ENCODE measurements at places on chromosomes 12 and 14. TPM values are rescaled to one million over a fixed set of nuclear protein-coding genes. Genes with fewer than 3 reads are reported as not detected.

Gene EID3
- 18.0 TPM for total RNA-seq

Gene HOMEZ
- 4.6 TPM for total RNA-seq

Gene REM2
- 0.26 TPM for total RNA-seq

Gene CMKLR1
- total RNA-seq, result under 0.01 TPM

Gene HPD
- 0.26 TPM for total RNA-seq

Gene ESRRB
- not detected for total RNA-seq

Gene SCN8A
- 12.8 TPM for total RNA-seq

Gene SPIC
- total RNA-seq, result not detected

DNA sequence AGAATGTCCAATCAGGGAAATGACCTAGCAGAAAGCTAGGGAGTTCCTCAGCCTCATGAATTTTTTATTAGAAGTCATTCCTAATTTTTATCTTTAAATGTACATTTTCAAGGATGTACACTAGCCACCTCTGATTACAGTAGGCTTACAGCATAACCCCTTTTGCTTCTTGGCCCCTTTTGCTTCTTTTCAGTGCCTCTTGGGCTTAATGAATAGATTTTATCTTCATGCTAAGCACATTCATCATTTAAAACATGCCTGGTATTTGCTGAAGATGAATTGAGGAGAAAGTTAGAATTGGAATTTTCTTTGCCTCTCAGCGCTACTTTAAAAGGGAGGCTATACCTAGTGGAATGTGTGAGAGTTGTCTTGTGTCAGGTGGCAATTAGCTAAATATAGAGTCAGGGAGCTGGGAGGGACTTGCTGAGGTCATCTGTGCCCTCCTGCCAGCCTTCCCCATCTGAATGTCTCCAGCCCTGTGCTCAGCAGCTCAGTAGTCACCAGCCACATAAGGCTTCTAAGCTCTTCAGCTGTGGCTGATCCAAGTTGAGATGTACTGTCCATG lies 132.1 kb downstream of the SAMD4A start:
- DNase-seq, result peak; percentile 68
- H3K4me3 ChIP-seq, result no peak overlapping the region
- no peaks in the 10 kb centered on the region for H3K27me3 ChIP-seq
- no peaks in the 10 kb centered on the region for H3K4me1 ChIP-seq

- peak; percentile 75 for DNase-seq
- no peak overlapping the region for H3K4me3 ChIP-seq
- no peaks in the 10 kb centered on the region for H3K27me3 ChIP-seq
- peaks cover 4% of the 10 kb centered on the region for H3K36me3 ChIP-seq
- H3K4me1 ChIP-seq, result peaks cover 3% of the 10 kb centered on the region
These were observed 62.0 kb downstream of the SLC25A47 start for GRCh38 chr14:100384819-100385813.

DNA sequence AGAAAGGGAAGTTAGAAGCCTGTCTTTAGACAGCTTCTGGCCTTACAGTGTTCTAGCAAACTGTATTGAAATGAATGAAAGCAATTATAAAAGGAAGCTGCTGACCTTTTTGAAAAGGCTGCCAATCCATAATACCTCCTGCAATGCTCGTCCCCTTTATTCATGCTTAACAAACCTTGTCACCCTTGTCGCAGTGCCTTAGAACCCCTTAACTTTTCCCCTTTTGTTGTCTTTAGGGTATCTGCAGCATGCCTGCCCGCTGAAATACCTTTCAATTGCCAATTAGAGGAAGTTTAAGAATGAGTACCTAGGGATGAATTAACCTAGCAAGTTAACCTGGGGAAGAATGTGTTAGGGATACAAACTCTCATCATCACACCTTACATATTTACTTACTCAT lies 731.2 kb downstream of the RERGL start:
- no peaks in the 10 kb centered on the region for H3K4me1 ChIP-seq
- DNase-seq, result no peak
- H3K27me3 ChIP-seq, result no peaks in the 10 kb centered on the region
- no peaks in the 10 kb centered on the region for H3K36me3 ChIP-seq

GRCh38 chr14:55951341-55952206 lies 166.6 kb upstream of the PELI2 start:
- H3K27ac ChIP-seq, result no peak overlapping the region
- peak; percentile 64 for DNase-seq
- no peaks in the 10 kb centered on the region for H3K4me1 ChIP-seq
- H3K36me3 ChIP-seq, result no peaks in the 10 kb centered on the region

GRCh38 chr12:68612697-68613096 lies 2.0 kb downstream of the RAP1B start:
- no peak for DNase-seq
- peaks cover 7% of the 10 kb centered on the region for H3K4me1 ChIP-seq
- peak overlapping the region; percentile 96 for H3K27ac ChIP-seq
- H3K36me3 ChIP-seq, result no peaks in the 10 kb centered on the region
- H3K27me3 ChIP-seq, result no peaks in the 10 kb centered on the region

- DNase-seq, result no peak
- peaks cover 26% of the 10 kb centered on the region for H3K4me1 ChIP-seq
- H3K27me3 ChIP-seq, result no peaks in the 10 kb centered on the region
- no peaks in the 10 kb centered on the region for H3K36me3 ChIP-seq
- no peak overlapping the region for H3K4me3 ChIP-seq
These were observed 34.8 kb upstream of the CD9 start for GRCh38 chr12:6165395-6165794.

DNA sequence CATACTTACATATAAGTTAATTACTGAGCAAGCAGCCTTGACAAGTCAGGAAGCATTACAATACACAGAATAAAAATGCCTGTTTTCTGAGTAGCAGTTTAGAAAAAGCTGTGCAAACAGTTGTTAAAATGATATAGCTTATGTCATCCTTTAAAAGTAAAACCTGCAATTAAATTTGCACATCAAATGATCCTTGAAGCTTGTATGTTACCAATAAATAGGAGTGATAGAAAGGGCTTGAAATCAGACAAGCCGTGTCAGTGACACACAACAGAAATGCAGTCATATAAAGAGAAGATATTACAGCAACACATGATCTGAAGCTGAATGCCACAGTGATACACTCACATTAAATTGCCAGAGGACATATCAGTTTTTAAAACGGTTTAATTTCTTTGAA lies 70.0 kb downstream of the EPS8 start:
- H3K27me3 ChIP-seq, result no peaks in the 10 kb centered on the region
- H3K4me3 ChIP-seq, result no peak overlapping the region
- no peaks in the 10 kb centered on the region for H3K36me3 ChIP-seq

GRCh38 chr12:20800160-20800559 lies 10.3 kb upstream of the SLCO1B3 start:
- no peak for DNase-seq
- no peaks in the 10 kb centered on the region for H3K27me3 ChIP-seq
- H3K4me3 ChIP-seq, result no peak overlapping the region

- no peaks in the 10 kb centered on the region for H3K4me1 ChIP-seq
- no peaks in the 10 kb centered on the region for H3K36me3 ChIP-seq
- peak; percentile 37 for DNase-seq
- no peak overlapping the region for H3K4me3 ChIP-seq
- no peaks in the 10 kb centered on the region for H3K27me3 ChIP-seq
These were observed 121.7 kb downstream of the RALGAPA1 start for GRCh38 chr14:35687335-35687939.

- H3K4me1 ChIP-seq, result peaks cover 18% of the 10 kb centered on the region
- peaks cover 5% of the 10 kb centered on the region for H3K36me3 ChIP-seq
- no peak for DNase-seq
- H3K27me3 ChIP-seq, result no peaks in the 10 kb centered on the region
These were observed 6.8 kb downstream of the KDM2B start for GRCh38 chr12:121574025-121574424.

GRCh38 chr14:82720946-82721345 lies 1187.3 kb upstream of the SEL1L start:
- H3K27ac ChIP-seq, result no peak overlapping the region
- no peaks in the 10 kb centered on the region for H3K36me3 ChIP-seq
- H3K4me1 ChIP-seq, result no peaks in the 10 kb centered on the region
- no peak for DNase-seq
- no peaks in the 10 kb centered on the region for H3K27me3 ChIP-seq

GRCh38 chr12:22631863-22632463 lies 7.0 kb downstream of the ETNK1 start:
- H3K27ac ChIP-seq, result no peak overlapping the region
- H3K27me3 ChIP-seq, result no peaks in the 10 kb centered on the region
- H3K36me3 ChIP-seq, result no peaks in the 10 kb centered on the region
- H3K4me3 ChIP-seq, result no peak overlapping the region

DNA sequence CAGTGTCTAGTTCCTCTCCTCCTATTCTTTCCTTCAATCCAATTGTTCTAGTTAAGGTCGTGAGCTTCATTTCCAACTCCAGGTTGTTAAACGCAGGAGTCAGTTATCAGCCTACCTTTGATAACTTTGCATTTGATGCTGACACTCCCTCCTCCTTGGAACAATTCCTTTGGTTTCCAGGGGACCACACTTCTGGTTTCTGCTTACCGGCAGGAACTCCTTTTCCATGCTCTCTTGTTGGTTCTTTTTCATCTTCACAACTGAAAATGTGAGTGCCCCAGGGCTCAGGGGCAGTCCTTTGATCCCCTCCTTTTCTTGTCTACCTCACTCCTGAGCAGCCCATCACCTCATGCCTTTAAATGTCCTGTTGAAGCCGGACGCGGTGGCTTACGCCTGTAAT lies 5.0 kb downstream of the EEF1AKMT3 start:
- peaks cover 1% of the 10 kb centered on the region for H3K36me3 ChIP-seq
- no peaks in the 10 kb centered on the region for H3K4me1 ChIP-seq
- H3K27me3 ChIP-seq, result no peaks in the 10 kb centered on the region
- no peak for DNase-seq
- H3K4me3 ChIP-seq, result no peak overlapping the region

DNA sequence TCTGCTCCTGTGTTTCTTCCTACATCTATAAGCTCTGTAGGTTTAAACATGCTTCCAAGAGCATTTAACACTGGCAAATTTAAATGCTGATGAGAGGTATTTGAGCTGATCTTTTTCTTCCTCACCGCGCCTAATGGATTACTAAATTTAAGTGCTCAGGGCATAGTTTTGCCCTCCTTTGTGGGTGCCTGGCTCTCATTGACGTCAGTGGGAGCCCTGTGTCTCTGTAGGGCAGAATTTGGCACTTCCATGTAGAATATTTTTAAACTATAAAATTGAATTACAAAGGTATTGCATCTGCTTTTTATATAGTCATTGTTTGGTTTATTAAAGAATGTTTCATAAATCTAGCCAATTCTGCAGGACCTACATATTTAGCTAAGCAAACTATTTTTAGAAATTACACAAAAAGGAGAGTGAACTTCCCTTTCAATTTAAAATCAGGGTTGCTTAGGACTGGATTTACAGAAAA lies 444.8 kb downstream of the AEBP2 start:
- H3K27ac ChIP-seq, result no peak overlapping the region
- H3K27me3 ChIP-seq, result no peaks in the 10 kb centered on the region
- no peak for DNase-seq
- no peaks in the 10 kb centered on the region for H3K36me3 ChIP-seq
- H3K4me1 ChIP-seq, result no peaks in the 10 kb centered on the region

DNA sequence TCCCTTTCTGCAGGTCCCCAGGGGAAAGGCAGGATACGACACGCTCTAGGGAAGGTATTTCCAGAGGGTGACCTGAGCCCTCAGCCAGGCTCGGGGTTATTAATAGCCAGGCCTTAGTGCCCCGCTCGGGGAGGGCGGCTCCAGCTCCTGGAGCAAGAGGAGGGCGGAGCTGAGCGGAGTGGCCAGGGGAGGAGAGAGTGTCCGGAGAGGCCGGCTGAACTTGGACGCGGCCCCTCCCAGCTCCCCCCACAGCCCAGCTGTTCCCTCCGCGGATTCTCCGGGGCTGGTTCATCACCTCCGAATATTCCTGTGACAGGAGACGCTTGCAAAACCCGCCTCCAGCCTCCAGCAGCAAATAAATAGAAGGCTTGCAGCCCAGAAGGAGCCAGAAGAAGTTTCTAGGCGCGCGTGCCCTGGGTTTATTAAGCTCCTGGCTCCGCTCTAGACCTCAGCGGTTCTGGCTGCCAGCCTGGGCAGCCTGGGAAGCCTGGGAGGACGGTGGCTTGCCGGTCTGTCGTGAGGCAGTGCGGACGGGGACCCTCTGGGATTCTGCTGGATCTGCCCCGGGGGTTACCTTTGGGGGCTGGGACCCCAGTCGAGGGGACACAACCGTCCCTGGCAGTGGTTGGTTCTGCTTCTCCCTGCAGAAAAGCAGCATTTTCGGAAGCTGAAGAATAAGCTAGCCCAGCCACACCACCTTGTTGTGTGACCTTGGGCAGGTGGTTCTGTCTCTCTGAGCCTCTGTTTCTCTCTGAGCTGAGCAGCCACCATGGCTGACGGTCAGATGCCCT lies at the start of gene HSPB8:
HSPB8 (plus strand) TSS at position 388 of the 791 bp plus-strand sequence; CDS start at position 770, 382 bp downstream.
- peak within 1 kb of the TSS; percentile 82 for H3K4me3 ChIP-seq
- no peaks in the 10 kb centered on the region for H3K36me3 ChIP-seq
- peak within 1 kb of the TSS; percentile 84 for H3K27ac ChIP-seq
- DNase-seq, result peak; percentile 92
- peaks cover 17% of the 10 kb centered on the region for H3K4me1 ChIP-seq
- no peaks in the 10 kb centered on the region for H3K27me3 ChIP-seq

- no peak overlapping the region for H3K27ac ChIP-seq
- H3K4me1 ChIP-seq, result no peaks in the 10 kb centered on the region
- no peaks in the 10 kb centered on the region for H3K36me3 ChIP-seq
- H3K27me3 ChIP-seq, result no peaks in the 10 kb centered on the region
These were observed 83.1 kb downstream of the SLC16A7 start for GRCh38 chr12:59678759-59679411.

- no peak overlapping the region for H3K4me3 ChIP-seq
- H3K36me3 ChIP-seq, result no peaks in the 10 kb centered on the region
- peaks cover 15% of the 10 kb centered on the region for H3K4me1 ChIP-seq
- no peak overlapping the region for H3K27ac ChIP-seq
These were observed 173.6 kb downstream of the TTC8 start for GRCh38 chr14:88998027-88998426.

- H3K27me3 ChIP-seq, result no peaks in the 10 kb centered on the region
- H3K4me3 ChIP-seq, result no peak overlapping the region
- H3K4me1 ChIP-seq, result no peaks in the 10 kb centered on the region
These were observed 33.3 kb downstream of the TDG start for GRCh38 chr12:103998976-103999375.

- no peak overlapping the region for H3K27ac ChIP-seq
- peaks cover 3% of the 10 kb centered on the region for H3K4me1 ChIP-seq
- no peak overlapping the region for H3K4me3 ChIP-seq
These were observed 48.5 kb upstream of the CSRP2 start for GRCh38 chr12:76927170-76927784.

DNA sequence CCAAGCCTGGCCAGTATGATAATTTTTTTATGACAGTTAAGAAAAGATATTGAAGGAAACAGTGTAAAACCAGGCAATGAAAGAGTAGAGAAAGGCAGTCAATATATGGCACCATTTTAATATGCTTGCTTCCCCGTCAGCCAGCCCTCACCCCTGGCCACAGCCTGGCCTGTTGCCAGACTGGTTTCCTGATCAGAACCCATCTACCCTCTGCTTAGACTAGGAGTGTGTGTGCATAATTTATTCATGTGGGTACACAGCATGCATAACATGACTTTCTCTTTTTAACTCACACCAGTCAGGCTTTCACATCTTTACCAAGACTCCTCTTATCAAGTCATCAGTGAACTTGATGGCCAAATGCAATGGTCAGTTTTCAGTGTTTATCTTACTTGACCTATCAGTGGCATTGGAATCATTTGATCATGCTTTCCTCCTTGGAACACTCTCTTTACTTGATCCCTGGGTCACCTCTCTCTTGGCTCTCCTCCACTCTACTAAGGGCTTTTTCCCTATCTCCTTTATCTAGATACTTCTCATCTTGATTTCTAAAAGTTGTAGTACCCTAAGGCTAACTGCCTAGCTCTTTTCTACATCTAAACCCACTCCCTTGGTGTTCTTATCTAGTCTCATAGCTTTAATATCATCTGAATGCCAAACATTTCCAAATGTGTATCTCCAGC lies 10.0 kb upstream of the GPR19 start:
- peaks cover 2% of the 10 kb centered on the region for H3K4me1 ChIP-seq
- DNase-seq, result no peak
- no peak overlapping the region for H3K4me3 ChIP-seq
- no peaks in the 10 kb centered on the region for H3K27me3 ChIP-seq
- H3K27ac ChIP-seq, result no peak overlapping the region

All from fibroblast of lung (primary cell).